ENCODE measurements at places on chromosomes 3 and 15.

DNA sequence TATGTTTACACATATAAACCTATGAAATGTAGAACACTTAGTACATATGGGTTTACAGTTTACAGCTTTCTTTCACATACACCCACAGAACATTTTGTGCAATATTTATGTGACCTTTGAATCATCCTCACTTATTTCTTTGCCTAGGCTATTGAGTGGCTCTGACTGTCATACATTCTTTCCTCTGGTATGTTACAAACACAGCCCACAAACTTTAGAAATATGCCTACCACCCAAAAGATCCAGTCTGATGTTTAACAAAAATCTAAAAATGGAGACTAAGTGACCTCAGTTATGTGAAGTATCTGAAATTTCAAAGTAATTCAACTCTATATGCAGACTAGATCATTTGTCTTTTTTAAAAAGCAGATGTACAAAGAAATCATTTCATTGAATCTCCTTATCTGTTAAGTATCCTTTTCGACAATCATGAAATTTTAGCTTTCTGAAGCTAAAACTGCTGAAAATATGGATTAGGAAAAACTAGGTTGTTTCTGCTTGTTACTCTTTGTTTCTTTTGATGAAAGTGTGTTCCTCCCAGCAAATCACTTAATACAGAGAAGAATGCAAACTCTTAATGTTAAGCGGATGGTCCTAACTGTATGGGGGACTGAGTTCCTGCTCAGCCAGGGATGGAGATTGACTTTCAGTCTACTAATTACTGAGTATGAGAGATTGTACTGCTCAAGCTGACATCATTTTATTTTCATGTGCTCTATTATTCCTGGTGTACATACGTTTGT lies 27.7 kb downstream of the CCDC54 start:
- DNase-seq, result no peak

- DNase-seq, result no peak
These were observed 8.6 kb downstream of the DMXL2 start for GRCh38 chr15:51613951-51614350.

- no peak for DNase-seq
These were observed 59.0 kb upstream of the CTSH start for GRCh38 chr15:79003896-79004295.

DNA sequence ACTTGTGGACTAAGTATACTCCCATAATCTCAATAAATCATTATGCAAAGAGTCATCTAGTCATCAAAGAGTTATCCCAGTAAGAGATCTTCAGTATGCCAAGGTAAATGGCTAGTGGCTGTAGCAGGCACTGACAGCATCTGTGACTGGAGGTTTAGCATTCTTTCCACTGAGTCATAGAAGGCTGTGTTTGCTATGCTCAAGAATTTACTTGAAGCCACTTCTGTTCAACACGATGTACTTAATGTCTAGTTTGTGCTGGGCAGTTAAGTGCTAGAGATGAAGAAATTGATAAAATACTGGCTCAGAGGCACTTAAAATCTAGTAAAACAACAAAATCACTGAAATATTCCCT lies 13.0 kb downstream of the ZBED2 start:
- DNase-seq, result no peak

DNA sequence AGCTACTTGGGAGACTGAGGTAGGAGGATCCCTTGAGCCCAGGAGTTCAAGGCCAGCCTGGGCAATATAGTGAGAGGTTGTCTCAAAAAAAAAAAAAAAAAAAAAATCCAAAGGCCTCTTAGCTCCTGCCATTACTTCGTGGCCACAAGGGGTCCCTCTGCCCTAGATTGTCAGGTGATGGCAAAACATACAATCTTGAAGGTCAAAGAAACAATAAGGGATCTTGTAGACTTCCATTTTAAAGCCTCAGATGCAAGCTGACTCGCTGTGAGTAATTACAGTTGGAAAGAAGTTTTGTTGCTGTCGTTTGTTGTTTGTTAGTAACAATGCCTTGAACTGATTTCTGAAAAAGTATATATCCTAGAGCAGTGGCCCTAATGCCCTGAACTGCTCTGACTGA lies 55.9 kb upstream of the PLCL2 start:
- no peak for DNase-seq

DNA sequence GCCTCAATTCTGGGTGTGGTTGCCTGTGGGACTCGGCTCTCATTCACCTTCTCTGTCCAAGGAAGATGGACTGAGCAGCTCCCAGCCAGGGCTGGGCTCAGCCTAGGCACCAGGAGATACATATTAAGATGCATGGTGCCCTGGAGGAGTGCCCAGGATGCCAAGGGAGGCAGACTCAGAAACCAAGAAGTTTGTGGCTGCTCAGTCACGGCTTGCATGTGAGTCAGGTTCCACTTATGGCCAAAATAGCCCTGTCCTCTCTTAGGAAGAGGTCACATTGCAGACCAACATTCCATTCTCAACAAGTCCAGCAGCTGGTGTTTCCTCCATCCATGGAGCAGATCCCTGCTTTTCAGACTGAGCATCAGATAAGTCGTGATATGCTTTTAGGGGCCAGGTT lies 21.8 kb downstream of the CDCP1 start:
- no peak for DNase-seq

DNA sequence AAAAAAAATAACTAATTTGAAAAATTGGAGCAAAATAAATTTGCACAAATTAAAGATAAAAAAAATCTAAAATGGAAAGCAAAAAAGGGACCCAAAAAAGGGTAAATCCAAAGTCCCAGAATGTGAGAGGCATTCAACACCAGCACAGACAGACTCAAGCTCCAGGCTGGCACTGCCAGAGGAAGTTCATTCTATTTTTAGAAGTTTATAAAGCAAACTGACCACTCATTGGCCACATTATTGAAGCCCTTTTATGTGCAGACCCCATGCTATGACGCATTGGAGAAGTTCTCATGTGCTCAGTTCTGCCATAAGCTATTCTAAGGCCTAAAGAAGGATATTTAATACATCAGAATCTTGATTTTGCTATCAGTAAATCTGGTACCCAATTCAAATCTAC lies 17.6 kb upstream of the BOC start:
- no peak for DNase-seq

- no peak for DNase-seq
These were observed 722.3 kb upstream of the LMCD1 start for GRCh38 chr3:7779331-7779730.

GRCh38 chr3:174002543-174002942 lies 605.0 kb downstream of the NLGN1 start:
- DNase-seq, result no peak

DNA sequence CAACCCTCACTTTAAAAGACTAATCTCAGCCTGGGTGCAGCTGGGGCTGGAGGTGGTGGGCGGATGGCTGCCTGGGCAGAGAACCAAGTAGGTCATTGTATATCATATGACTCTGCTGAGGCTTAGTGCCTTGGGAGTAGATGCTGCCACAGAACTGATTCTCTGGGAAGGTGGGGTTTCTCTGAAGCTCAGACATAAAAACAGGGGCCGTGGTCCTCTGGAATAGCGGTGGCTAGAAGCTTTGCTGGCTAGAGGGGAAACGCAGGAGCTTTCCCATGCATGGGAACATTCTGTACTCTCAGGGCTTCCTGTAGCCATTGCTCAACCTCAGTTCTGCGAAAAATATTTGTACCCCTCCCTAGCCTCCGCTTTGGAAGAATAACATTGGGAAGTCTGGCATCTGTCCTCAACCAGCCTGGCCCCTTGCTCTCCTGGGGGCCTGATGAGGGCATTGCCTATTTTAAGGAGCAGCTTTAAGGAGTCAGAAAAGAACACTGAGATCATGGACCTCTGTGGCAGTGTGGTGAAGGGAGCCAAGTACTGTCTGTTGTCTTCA lies 14.7 kb downstream of the TIMP4 start:
- DNase-seq, result no peak

DNA sequence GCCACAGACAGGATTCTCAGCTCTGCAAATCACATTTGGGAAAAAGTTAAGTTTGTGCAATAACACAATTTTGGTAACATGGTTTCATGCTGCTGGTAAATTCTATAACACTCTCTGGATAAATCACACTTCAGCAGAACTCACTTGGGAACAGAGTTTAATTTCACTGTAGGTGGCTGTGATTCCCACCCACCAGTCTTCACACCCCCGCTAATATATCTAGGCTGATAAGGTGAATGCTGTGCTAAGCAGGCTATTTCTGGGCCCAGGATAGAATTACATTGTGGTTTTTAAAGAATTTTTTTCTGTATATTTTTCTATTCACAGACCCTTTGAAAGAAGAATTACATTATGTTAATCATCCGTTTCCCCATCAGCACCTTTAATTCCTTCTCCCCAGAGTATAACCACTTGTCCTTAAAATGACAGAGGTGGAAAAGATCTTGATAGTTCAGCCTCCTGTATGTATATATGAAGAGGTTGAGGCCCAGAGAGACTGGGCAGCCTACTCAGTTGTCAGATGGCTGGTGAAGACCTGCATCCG lies 22.9 kb downstream of the MAP2K1 start:
- no peak for DNase-seq

DNA sequence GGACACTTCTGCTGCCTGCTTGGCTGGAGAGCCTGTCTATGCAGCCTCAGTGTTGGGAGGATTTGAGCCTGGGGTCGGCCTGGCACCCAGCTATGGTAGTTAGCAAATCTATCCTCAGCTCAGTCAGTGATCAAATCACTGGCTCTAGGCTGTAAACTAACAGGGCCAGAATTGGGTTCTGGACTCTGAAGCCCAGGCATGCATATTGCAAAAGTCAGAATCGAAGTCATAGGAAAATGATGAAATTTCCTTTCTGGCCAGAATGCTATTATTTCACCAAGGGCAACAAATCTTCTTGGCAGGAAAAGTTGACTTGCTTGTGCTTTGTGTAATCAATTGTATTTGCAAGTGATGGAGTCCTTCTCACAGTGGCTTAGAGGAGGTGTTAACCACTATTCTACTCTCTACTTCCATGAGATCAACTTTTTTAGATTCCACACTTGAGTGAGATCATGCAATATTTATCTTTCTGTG lies 482.6 kb upstream of the TPRG1 start:
- DNase-seq, result no peak

Data from GM18507 (cell line).